ENCODE measurements at places on chromosomes 12 and 14.

DNA sequence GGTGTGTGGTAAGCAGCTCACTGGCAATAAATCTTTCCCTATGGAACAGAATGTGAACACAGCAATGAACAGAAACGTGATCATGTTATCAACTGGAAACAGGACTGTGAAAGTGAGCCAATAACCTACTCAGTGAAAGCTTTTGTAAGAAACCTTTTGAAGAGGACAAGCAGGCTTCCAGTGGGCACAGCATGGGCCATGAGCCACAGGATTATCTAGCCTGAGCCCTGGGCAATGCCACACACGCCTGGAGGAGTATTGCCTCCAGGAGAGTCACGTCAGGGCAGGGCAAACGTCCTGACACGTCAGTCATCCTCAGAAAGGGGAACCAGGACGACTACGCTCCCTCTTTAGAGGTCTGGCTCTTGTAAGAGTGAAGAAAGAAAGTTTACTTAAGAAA, 32.3 kb downstream of the NRDE2 start:
- peak; percentile 22 for DNase-seq

DNA sequence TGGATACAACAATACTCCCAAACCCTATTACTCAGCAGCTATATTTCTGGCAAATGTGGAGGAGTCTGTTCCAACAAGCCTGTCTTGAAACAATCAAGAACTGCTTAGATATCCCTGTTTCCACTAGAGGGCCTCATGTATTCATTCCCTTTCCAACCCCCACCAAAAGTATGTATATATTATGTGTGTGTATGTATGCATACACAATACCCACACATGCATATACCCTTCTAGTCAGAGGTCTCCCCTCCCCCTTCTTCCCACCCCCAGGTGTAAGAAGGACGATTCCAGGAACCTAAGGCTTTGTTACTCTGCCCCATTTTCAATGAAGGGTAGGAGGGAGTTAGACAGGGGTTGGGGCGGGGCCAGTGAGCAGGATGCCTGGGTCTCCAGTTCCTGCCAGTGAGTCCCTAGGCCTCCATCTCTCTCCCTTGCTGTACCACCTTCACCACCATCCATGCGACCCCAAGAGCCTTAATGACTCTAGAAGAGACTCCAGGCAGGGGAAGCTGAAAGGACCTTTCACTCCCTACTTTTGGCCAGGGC, at the start of gene DGKA:
DGKA (plus strand) TSS at position 392 of the 546 bp plus-strand sequence. CDS start 5,342 bp downstream, outside the sequence.
- DNase-seq: peak; percentile 90

DNA sequence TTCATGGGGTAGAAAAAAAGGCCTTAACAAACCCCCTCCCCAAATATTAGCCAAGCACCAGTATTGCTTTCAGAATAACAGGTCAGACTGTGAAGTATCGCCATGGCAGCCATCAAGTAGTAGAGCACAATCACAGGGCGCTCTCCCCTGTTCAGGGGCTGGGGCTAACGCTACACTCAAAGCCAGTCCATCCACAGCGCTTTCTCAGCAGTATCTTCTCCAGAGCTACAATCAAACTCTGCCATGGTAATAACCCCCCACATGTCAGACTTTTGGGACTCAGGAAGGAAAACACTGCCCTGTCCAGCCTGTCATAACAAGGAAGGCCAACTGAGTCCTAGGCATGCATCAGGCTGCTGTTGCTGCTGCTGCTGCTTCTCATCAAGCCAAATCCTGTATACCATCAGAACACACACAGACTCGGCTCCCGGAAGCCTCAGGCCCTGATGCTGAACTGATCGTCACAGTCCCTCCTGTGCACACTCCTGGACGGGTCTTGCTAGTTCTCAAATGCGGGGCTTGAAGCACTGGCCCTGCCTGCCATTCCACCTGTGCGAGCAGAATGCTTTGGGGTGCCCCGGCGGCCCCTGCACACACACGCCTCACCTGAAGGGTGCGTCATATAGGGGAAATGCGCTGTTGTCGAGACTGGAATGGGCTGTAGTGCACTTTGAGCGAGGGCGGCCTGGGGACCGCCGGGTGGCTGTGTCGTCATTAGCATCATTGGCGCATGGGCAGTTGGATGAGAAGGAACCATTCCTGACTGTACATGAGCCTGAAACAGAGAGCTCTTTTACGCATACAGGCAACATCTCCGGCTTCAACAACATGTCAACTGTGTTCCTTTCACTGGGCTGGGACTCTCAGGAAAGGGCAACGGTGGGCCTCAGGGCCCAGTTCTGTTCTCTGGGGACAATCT, 47.6 kb downstream of the SH2B3 start:
- no peak for DNase-seq

DNA sequence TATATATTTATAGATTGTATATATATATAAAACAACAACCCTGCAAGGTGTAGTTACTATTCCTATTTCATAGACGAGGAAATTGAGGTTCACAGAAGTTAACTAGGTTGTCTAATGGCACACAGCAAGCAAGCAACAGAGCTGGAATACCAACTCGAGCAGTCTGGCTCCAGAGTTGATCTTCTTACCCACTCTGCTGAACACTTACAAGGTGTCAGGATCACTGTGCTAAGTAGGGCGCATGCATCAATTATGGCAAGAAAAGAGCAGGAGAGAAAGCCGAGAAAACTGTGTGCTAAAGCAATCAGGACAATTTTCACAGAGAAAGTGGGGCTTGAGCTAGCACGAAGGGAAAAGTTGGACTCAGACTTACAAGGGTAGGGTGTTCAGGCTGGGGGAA, 15.9 kb upstream of the ARMH4 start:
- DNase-seq: no peak

DNA sequence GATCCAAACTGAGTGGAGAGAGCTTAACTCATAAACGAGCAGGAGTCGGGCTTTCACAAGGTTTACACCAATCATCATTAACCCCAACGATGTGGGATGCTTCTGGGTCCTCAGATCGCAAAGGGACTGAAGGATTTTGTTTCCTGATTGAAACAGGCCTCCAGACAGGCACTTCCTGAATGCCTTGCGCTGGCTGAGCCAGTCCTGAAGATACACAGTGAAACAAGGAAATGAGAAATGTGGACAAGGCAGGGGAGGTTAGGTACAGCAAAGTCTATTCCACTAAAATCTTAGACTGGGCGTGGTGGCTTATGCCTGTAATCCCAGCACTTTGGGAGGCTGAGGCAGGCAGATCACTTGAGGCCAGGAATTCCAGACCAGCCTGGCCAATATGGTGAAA, 30.7 kb downstream of the RBM19 start:
- DNase-seq: no peak

- no peak for DNase-seq
These were observed 37.1 kb upstream of the STON2 start for GRCh38 chr14:81437244-81437643.

- DNase-seq: no peak
These were observed 9.7 kb downstream of the NFATC4 start for GRCh38 chr14:24377657-24378056.

DNA sequence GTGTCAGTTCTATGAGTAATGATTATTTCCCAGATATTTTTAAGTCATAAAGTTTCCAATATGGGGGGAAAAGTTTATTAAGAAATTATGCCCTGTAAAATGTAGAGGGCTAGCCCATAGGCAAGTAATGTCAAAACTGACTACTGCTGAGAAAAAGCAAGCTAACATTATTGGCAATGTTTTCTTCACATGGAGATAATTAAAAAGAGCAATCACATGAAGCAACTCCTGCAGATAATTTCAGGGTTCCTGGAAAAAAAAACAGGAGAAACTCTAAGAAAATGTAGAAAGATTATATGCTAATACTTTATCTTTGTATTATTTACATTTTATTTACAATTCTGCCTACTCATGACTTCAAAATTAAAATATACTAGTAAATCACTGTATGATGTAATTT, 39.8 kb downstream of the PPP1R12A start:
- DNase-seq: no peak
